ENCODE measurements at places on chromosomes 11 and 22. TPM values are rescaled to one million over a fixed set of nuclear protein-coding genes. Genes with fewer than 3 reads are reported as not detected.

Gene KRTAP5-10
- total RNA-seq: 0.14 TPM

Gene TMEM86A
- 2.0 TPM for total RNA-seq

Gene RAB30
- total RNA-seq: 5.4 TPM

Gene NNMT
- 0.47 TPM for total RNA-seq

Gene OOSP4A
- total RNA-seq: not detected

Gene UPK3A
- not detected for total RNA-seq

Gene MUC5AC
- total RNA-seq: not detected

Gene GPHA2
- not detected for total RNA-seq

Gene NAA40
- total RNA-seq: 5.4 TPM

Gene FOLR1
- total RNA-seq: 0.09 TPM

Gene WT1
- total RNA-seq: not detected

Gene SLC22A9
- total RNA-seq: 25.8 TPM

Gene GAL3ST1
- total RNA-seq: 1.0 TPM

Gene GVQW3
- 1.3 TPM for total RNA-seq

Gene SNX32
- under 0.01 TPM for total RNA-seq

Gene MGAT3
- 0.08 TPM for total RNA-seq

Data from liver (tissue), 10 donors.